ENCODE measurements at places on chromosomes 11 and 22. TPM values are rescaled to one million over a fixed set of nuclear protein-coding genes. Genes with fewer than 3 reads are reported as not detected.

DGKZ gene
- total RNA-seq: 57.9 TPM

MRGPRX3 gene
- total RNA-seq: 0.34 TPM

TNNI2 gene
- total RNA-seq: 43.3 TPM

POTEH gene
- not detected for total RNA-seq

CDC42EP2 gene
- 24.5 TPM for total RNA-seq

CACNA1I gene
- total RNA-seq: 0.02 TPM

C11orf86 gene
- total RNA-seq: not detected

OR10G8 gene
- not detected for total RNA-seq

APOA4 gene
- total RNA-seq: not detected

KRTAP5-10 gene
- total RNA-seq: not detected

PRR33 gene
- not detected for total RNA-seq

CSKMT gene
- total RNA-seq: 31.2 TPM

FAM180B gene
- not detected for total RNA-seq

SORL1 gene
- 5.9 TPM for total RNA-seq

OR11H1 gene
- not detected for total RNA-seq

HMOX1 gene
- total RNA-seq: 2.5 TPM

UPK2 gene
- not detected for total RNA-seq

MUC2 gene
- total RNA-seq: 0.02 TPM

CCDC188 gene
- total RNA-seq: 0.93 TPM

PHF21A gene
- 37.6 TPM for total RNA-seq

CARD18 gene
- not detected for total RNA-seq

MMP12 gene
- not detected for total RNA-seq

PLAAT5 gene
- total RNA-seq: not detected

CNTN5 gene
- not detected for total RNA-seq

ST3GAL4 gene
- total RNA-seq: 15.3 TPM

H19 gene
- total RNA-seq: 61.0 TPM

F2 gene
- total RNA-seq: not detected

BLID gene
- 4.1 TPM for total RNA-seq

IFT27 gene
- total RNA-seq: 17.6 TPM

VWCE gene
- total RNA-seq: 1.1 TPM

MDK gene
- 0.49 TPM for total RNA-seq

BIK gene
- total RNA-seq: 10.0 TPM

NXPE1 gene
- total RNA-seq: not detected

OR4X2 gene
- not detected for total RNA-seq

ASRGL1 gene
- 0.65 TPM for total RNA-seq

RIC3 gene
- 0.96 TPM for total RNA-seq

KCNJ5 gene
- not detected for total RNA-seq

PNPLA2 gene
- total RNA-seq: 112 TPM

PGA5 gene
- not detected for total RNA-seq

CALCA gene
- not detected for total RNA-seq

SLN gene
- total RNA-seq: not detected

SLC1A2 gene
- total RNA-seq: not detected

OR5D18 gene
- not detected for total RNA-seq

PYGM gene
- total RNA-seq: 0.09 TPM

OR2D2 gene
- 0.56 TPM for total RNA-seq

IGLL1 gene
- not detected for total RNA-seq

FTH1 gene
- 8,367 TPM for total RNA-seq

PHOX2A gene
- total RNA-seq: not detected

OR8D4 gene
- not detected for total RNA-seq

C1QTNF5 gene
- not detected for total RNA-seq

CD3D gene
- total RNA-seq: not detected

RCOR2 gene
- not detected for total RNA-seq

TIMM8B gene
- 58.1 TPM for total RNA-seq

KIRREL3 gene
- not detected for total RNA-seq

LRRC74B gene
- not detected for total RNA-seq

GUCY1A2 gene
- 0.12 TPM for total RNA-seq

GRIA4 gene
- total RNA-seq: not detected

CSF2RB gene
- total RNA-seq: not detected
